ENCODE measurements at places on chromosomes 5 and 9.
A peak's percentile ranks its signal among the peaks of the same experiment; 100 is the strongest.

DNA sequence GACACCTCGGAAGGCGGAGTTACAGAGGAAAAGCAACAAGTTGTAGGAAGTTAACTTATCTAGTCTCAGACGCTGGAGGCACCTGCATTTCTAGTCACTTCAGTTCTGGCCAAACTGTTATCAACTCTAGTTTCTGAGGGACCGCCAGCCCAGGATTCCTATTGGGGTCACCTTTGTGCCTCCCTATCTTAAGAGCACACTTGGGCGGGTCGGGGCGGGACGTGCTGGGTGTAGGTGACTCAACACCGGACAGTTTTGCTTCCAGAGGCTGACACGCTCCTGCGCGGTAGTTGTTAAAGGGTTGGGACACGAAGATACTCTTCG lies 679 bp upstream of the KDM4C start:
- peak; percentile 56 for DNase-seq

DNA sequence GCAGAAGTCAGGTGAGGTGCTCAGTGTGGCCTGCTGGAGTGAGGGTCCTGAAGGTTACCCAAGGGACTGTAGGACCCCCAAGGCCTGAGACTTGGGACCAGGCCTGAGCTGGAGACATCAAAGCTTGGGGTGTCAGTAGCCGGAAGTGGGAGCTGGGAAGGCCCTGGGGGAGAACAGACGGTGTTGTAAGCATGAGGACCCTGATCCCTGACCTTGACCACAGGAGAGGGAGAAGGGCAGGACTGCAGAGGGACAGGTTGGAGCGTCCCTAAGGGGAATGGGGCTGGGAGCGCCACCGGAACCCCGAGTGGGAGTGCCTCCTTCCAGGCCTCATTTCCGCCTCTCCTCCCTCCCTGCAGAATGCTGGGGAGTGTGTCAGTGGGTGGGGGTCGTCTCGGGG lies 533 bp downstream of the TTC16 start:
- no peak for DNase-seq

DNA sequence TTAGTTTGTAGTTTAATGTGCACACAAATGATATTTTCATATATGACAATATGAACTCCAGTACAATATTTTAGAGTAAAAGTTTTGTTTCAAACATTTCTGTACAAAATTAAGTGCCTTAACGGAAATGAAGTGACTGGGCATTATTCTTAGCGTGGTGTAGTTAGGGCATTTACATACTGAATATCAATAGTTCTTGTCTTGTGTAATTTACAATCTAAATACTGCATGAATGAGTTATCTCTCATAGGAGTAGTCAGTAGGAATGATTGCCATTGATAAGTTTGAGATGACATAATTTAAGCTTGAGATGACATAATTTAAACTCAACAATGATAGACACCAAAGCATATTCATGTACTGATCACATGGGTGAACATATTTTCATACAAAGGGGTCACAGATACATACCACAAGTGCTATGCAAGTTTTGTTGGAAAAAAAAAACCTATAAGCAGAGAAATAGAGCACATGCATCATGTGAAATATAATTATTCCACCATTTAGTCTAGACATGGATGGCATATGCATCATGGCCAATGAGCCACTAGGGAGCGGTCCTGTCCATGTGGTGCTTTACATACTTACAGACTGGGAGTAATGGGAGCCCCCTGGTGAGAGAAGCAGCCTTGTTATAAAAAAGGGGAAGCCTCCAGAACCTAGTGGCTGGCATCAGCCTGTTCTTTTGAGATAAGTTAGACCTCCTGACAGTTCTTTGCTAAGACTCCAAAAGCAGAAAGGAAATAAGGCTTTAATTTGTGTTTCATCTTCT lies 1523.9 kb downstream of the MAT2B start:
- DNase-seq = no peak

GRCh38 chr5:61599370-61600122 lies 267.5 kb downstream of the ZSWIM6 start:
- DNase-seq = no peak

- no peak for DNase-seq
Observed at GRCh38 chr9:7303907-7304626, 495.5 kb downstream of the DMAC1 start.

DNA sequence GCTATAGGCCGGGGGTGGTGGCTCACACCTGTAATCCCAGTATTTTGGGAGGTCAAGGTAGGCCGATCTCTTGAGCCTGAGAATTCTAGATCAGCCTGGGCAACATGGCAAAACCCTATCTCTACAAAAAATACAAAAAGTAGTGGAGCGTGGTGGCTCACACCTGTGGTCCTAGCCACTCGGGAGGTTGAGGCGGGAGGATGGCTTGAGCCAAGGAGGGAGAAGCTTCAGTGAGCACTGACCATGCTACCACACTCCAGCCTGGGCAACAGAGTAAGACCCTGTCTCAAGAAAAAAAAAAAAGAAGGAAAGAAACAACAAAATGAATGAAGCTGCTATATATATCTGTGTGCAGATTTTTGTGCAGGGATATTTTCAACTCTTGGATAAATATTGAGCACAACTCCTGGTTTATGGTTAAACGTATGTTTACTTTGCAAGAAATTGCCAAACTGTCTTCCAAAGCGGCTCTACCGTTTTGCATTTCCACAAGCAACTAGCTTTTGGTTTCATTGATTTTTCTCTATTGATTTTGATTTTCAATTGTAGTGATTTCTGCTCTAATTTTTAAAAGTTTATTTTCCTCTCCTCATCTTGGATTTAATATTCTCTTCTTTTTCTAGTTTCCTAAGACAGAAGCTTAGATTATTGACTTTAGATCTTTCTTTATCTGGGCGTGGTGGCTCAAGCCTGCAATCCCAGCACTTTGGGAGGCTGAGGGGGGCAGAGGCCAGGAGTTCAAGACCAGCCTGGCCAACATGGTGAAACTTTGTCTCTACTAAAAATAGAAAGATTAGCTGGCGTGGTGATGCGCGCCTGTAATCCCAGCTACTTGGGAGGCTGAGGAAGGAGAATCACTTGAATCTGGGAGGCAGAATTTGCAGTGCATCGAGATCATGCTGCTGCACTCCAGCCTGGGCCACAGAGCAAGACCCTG lies 49.2 kb downstream of the SPIN1 start:
- DNase-seq = no peak

GRCh38 chr5:142798099-142798770 lies 28.1 kb downstream of the ARHGAP26 start:
- DNase-seq = no peak

DNA sequence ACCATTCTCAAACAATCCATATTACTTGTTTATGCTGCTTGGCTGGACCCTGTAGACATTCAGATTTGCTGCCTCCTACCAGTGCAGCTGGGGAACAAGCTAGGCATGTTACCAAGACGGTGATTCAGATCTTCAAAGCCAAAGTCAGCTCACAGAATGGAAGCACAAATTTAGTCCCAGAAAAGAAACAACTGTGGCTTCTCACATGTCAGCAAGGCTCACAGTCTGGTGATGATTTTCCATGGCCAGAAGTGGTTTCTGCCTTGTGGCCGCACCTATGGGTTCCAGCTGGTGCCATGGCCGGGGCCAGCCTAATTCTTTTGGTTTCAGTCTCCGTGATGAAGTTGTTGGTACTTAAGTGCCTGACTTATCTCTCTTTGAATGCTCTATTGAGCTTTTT lies 182.2 kb downstream of the TMC1 start:
- no peak for DNase-seq

- no peak for DNase-seq
Observed at GRCh38 chr5:148979083-148979723, 83.7 kb downstream of the SH3TC2 start.

DNA sequence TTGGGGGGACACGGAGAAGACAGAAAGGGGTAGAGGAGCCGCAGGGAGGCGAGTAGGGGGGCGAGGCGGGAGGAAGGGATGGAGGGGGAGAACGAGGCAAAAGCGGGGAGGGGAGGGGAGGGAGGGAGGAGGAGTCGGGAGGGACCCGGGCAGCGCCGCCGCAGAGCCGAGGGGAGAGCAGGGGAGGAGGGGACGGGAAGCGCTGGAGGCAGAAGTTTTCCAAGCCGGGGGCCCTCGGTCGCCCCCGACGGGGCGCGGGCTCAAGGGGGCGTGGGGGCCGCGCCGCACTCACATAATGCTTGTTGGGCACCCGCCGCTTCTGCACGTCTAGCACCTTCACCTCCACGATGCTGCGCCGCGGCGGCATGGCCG lies 353 bp downstream of the SH3PXD2B start:
- DNase-seq = no peak

- no peak for DNase-seq
Observed at GRCh38 chr5:141951332-141951781, 6.6 kb downstream of the PCDH12 start.

DNA sequence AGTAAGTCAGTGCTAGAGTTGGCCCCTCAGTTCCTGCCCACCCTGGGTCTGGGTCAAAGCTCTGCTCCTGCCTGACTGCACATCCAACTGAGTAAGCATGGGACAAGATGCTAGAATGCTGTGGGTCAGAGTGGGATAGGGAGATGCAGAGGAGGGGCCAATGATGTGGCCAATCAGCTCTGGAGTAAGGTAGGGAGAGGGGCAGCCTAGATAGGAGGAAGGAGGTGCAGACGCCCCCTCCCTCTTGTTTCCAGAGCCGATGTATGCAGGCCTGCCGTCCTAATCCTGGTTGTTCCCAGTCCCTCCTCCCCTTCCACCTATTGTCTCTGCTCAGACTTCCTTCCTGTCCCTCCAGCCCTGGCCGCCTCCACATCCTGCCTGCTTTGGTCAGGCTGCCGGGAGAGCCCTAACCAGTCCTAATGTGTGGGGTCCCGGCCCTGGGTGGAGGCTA lies 1.3 kb downstream of the ARAP3 start:
- peak; percentile 28 for DNase-seq

DNA sequence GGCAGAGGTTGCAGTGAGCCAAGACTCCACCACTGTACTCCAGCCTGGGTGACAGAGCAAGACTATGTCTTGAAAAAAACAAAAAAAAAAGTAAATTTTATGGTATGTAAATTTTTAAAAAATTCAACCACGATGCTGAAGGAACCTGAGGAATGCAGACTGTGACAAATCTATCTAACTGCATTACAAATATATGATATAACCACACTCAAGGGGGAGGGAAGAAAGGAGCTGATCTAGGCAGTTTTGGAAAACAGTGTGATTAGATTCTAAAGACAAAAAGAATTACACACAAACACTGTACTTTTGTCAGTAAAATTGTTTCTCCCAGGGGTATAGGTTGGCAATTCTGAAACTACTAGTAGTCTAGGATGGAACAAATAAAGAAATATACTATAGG lies 17.0 kb downstream of the LARS1 start:
- no peak for DNase-seq

- DNase-seq = no peak
Observed at GRCh38 chr5:108560581-108560980, 178.7 kb upstream of the FBXL17 start.

DNA sequence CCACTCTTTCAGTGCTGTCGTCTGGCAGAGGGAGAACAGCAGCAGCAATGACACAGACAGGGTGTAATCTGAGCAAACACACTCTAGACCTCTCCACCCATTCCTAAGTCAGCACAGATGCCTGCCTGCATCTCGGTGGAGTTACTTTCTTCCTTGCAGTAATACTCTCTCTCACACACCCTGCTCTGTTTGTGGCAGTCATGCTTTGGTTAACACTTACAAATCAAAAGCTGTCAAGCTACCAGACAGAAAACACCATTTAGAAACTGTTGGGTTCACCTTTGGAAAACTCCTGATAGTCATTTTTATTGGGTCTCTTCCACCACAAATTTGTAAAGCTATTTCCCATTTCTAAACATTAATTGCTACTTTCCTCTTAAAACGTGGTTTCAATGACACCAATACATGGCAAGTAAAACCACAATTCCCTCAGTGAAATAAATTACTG lies 27.3 kb downstream of the LHFPL2 start:
- DNase-seq = no peak

GRCh38 chr5:12845549-12846159 lies 941.4 kb upstream of the CTNND2 start:
- no peak for DNase-seq

- DNase-seq = no peak
Observed at GRCh38 chr5:121819682-121820261, 31.9 kb upstream of the FTMT start.

DNA sequence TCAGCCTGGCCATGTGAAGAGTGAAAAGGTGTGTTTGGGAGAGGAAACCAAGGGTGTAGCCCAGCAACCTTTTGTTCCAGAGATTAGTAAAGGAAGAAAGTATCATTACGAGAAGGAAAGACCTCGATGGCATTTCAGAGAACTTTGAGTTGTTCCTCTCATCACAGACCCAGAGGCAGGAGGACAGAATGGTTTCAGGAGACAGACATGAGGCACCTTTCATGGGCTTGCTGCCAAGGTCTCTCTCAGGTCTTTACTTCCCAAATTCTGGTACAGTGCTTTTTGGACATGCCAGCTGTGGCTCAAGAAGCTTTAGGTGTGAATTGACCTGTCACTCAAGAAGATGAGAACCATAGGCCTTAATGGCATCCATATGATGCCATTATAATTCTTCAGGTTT lies 2.8 kb upstream of the MCC start:
- no peak for DNase-seq

GRCh38 chr5:175534070-175534932 lies 55.9 kb downstream of the SFXN1 start:
- DNase-seq = peak; percentile 46

DNA sequence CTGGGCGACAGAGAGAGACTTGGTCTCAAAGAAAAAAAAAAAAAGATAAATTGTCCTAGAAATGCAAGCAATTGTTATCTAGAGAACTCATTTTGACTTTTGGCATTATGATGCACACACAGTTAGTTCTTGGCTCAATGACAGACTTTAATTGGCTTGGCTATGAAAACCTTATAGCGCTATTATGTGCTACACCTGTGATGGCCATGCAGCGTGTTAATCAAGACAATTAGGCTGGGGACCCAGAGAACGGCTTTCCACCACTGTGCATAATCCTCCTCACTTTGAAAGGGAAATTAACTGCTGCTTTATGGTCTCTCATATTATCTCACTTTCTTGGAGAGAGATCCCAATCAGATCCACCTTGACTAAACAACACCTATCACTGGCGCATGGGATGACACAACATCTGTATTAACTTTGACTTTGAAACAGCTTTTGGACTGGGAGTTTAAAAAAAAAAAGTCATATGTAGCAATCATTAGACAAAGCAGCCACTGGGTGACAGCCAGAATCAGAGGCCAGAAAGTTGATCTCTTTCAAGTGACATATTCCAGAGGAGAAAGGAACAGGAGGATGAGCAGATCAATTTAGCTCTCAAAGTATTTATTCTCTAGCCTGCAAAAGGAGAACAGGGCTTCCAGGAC lies 132.5 kb downstream of the PPP2R2B start:
- no peak for DNase-seq

GRCh38 chr9:68473790-68474189 lies 66.9 kb downstream of the TMEM252 start:
- DNase-seq = no peak

DNA sequence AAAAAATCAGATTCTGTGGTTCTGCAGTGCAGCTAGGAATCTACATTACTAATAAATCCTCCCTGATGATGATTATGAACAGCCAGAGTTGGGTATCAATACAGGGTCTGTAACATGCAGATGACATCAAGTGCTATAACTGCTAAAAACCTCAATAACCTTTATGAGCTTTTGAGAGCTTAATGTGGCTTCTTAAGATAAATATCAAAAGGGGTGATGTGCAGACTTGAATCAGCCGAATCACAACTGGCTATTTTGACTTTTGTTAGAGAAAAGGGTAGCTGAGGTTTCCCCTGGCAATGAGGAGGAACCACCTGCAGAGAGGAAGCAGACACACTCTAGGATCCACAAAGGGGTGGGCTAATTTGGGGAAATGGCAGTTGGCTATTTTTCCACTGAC lies 30.2 kb downstream of the CAPSL start:
- DNase-seq = no peak

GRCh38 chr5:172562443-172562842 lies 78.6 kb upstream of the NEURL1B start:
- no peak for DNase-seq

- DNase-seq = no peak
Observed at GRCh38 chr9:126650404-126651341, 36.9 kb downstream of the LMX1B start.

Data from NCI-H510A (cell line).